Colonic mucosa (tissue), 4 donors: ENCODE measurements at places on chromosomes 7 and 10.

DNA sequence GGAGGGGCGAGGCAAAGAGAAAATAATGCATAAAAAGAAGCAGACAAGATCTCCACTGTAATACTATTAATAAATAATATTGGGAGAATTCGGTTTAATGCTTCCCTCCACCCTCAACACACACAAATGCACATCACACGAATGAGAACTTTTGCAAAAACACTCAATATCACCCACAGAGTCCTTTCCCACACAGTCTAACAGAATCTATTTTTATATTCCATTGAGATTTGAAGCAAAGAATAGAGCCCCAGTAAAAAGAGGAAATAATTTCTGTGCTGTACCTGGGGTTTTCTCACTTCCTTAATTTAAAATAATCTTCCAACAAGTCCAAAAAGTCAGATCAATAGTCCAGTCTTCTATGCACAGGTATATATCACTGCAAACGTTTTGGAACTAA lies 17.0 kb downstream of the PIK3AP1 start:
- no peak for DNase-seq

GRCh38 chr7:44749992-44750391 lies 1.3 kb downstream of the ZMIZ2 start:
- no peak for DNase-seq

GRCh38 chr7:145850636-145851035 lies 266.0 kb upstream of the CNTNAP2 start:
- DNase-seq, result no peak

DNA sequence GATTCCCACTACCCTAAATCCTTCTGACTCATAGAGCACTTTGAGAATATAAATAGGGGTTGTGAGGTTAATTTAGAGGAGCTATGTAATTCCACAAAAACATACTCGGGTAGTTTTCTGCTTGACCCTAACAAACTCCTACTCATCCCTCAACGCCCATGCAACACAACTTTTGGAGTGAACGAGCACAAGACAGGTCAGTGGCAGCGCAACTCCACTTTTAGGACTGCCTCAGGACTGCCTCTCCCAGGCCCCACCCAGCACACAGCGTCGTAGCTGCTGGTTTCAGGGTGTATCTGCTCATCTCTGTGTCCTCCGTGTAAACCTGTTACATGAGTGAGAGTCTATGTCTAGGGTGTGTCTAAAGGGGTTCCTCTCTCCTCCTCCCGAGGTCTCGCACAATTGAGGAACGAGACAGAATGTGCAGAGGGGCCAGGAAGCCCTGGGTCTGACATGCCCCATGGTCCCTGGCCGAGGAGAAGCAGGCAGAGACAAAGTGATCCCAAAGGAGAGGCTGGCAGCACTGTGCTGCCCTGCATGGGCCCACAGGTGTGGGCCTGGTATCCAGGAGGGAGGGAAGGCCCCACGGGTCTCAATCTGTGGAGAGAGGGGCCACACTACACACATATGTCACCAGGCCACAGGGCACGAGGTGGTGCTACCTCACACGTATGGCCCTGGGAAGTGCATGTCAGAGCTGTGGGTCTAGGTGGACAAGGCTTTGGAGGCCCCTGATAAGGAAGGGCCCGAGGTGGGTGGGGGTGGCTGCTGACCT lies 45.5 kb downstream of the CAMK2B start:
- no peak for DNase-seq

GRCh38 chr10:33661580-33662336 lies 327.3 kb upstream of the NRP1 start:
- DNase-seq, result peak; percentile 50

GRCh38 chr10:28060031-28060607 lies 61.2 kb upstream of the ODAD2 start:
- DNase-seq, result no peak

- DNase-seq, result no peak
Measured at GRCh38 chr10:130994845-130995244, 316.7 kb downstream of the TCERG1L start.

GRCh38 chr7:138753610-138754009 lies 44.2 kb upstream of the TMEM213 start:
- DNase-seq, result no peak

DNA sequence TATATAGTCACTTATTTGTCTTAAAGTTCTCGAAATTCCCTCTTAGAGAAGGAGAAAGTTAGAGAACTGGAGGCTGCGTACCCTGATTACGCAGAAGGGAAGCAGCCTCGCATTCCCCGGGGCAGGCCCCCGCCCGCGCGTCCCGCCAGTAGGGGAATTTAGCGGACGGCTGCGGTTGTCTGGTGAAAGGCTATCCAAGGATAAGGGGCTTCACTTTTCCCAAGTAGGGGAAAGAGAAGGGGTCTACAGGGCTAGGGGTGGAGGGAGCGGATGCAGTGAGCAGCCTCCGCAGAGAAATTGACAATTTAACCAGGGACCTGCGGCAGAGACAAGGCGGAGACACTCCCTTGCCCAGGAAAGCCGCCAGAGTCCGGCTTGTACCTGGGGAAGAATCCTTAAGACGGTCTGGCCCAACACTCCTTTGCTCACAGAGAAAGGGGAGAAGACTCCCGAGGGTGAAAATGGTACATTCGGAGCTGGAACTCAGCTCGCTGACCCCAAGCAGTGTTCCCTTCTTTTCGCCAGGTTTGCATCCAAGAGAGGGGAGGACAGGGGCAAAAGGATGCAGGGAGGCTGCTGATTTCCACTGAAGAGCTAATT lies 994 bp upstream of the MAGI2 start:
- no peak for DNase-seq
